ENCODE measurements at places on chromosomes 2 and 18. TPM values are rescaled to one million over a fixed set of nuclear protein-coding genes. Genes with fewer than 3 reads are reported as not detected.

Gene HTRA2
- 40.8 TPM for polyA plus RNA-seq

Gene PLCD4
- polyA plus RNA-seq, result 0.21 TPM

Gene COL4A4
- polyA plus RNA-seq, result 0.03 TPM

Gene LRRC30
- polyA plus RNA-seq, result not detected

Gene ZC3H15
- polyA plus RNA-seq, result 70.0 TPM

Gene MEMO1
- 85.6 TPM for polyA plus RNA-seq
